Activated CD8-positive, alpha-beta memory T cell treated with anti-CD3 and anti-CD28 coated beads, Interleukin-2, amount 50 U/mL, for 4 hours (primary cell): ENCODE measurements at places on chromosomes 7 and 10.
A peak's percentile ranks its signal among the peaks of the same experiment; 100 is the strongest.

DNA sequence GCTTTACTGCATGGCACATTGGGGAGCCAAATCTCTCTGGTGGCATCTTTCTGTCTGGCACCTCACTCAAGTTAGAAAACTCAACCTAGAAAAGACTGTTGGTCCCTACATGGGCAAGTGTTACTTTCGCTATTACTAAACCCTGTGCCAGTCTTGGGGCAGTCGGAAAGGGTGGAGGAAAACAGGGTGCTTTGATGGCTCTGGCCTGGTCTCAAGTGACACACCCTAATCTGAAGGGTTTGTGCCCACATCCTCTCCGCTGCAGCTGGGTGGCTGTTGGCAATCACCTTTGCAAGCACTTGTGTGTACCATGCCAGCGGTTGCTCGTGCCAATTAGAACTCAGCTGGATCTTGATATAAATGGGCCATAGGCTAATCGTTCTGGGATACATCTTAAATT lies 159.8 kb upstream of the ITGB1 start:
- peak; percentile 26 for DNase-seq

GRCh38 chr7:21383227-21384220 lies 44.4 kb upstream of the SP4 start:
- no peak for DNase-seq

DNA sequence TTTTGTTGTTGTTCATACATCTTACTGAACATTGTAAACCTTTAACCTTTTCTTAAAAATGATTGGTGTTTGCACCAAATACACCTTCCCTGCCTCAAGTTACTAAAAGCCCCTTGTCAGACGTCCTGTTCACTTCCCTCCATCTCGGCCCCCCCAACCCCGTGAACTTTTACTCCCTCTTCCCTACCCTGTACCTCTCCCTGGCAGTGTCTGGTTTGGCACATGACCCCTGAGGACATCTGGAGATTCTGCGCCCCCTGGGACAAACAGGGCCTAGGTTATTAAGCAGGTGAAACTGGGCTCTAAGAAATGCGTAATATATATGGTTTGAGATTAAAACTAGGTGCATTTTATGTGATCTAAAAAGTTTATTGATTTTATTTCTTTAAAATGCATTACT lies 1.4 kb downstream of the PPP2R2D start:
- DNase-seq, result no peak

DNA sequence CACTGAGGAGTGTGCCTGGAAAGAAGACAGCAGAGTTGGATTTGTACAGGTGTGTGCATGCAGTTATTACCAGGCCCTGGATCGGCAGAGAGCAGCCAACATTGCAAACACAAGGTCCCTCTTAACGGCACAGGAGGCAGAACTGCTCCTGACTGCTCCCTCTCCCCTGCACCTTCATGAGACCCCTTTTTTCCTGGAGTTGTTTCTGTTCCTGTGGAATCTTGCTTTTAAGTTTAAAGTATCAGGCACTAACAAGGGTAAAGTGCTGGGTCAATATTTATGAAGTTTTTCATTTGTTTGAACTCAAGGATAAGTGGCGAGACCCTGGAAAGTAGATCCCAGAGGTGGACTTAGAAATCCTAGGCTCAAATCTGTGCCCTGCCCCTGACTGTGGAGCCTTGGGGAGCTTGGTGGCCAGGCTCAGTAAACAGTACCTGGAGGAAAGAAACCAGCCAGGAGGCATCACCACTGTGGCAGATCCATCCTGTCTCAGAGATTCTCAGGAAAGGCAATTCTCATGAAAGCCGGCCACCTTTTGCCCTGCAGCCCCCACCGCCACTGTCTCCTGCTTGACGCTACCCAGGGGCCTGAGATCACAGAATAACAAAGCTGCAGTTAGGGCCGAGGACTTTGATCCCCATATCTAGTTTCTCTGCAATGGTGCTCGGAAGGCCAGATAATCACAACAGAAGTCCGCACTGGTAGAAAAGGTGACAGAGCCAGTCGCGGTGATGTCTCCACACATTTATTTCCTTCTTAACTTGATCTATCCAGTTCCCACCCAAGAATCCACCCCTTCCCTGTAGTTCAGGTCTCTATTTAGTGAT lies 36.7 kb downstream of the DDC start:
- DNase-seq, result no peak

DNA sequence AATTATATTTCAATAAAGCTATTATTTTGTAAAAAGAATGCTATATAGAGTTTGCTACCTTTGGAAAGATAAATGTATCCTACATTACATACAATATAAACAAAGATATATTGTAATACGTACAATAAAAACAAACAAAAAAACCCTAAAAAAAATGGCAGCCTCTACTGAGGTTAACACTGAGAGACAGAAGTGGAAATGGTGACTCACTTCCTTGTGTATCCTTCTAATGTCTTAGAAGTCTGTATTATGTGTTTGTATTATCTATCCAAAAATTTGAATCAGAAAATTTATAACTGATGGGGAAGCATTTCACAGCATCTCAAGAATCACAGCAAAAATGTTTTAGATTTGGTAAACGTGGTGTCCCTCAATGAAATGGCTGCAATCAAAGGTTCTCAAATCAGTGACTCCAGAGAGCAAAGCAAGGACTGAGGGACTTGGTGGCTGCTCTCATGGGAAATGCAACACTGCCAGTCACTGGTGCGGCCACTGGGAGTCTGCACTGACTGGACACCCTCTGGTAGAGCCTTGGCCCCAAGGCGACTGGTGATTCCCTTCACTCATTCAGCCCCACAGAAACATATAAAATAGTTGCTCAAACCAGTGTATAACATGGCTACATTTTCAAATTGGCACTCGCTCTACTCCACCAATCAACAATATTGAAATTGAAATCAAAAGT lies 53.8 kb downstream of the PANK1 start:
- no peak for DNase-seq

DNA sequence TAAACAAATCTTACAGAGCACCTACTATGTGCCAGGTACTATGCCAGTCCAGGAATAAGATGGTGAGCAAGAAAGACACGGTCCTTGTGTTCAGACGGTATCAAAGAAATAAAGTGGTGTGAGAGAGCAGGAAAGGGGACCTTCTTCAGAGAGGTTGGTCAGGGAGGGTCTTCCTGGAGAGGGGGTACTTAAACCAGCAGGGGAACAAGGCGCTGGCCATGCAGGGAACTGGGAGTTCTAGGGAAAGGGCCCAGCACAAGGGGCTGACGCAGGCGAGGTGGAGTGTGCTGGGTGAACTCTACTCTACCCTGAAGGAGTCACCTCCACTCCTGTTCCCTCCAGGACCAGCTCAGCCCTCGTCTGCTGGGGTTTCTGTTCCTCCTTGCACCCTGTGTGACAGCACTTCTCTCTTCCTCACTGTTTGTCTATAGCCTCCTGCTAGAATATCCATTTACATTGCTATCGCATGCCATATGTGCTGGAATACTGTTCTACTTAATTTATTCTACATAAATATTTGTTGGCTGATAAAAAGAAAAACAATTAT lies 73.5 kb downstream of the AOAH start:
- no peak for DNase-seq

GRCh38 chr10:48343921-48344598 lies 37.6 kb downstream of the MAPK8 start:
- DNase-seq, result no peak

- DNase-seq, result no peak
Measured at GRCh38 chr7:107233-107632, 85.1 kb upstream of the FAM20C start.

GRCh38 chr7:132255115-132255797 lies 321.0 kb downstream of the PLXNA4 start:
- DNase-seq, result no peak

DNA sequence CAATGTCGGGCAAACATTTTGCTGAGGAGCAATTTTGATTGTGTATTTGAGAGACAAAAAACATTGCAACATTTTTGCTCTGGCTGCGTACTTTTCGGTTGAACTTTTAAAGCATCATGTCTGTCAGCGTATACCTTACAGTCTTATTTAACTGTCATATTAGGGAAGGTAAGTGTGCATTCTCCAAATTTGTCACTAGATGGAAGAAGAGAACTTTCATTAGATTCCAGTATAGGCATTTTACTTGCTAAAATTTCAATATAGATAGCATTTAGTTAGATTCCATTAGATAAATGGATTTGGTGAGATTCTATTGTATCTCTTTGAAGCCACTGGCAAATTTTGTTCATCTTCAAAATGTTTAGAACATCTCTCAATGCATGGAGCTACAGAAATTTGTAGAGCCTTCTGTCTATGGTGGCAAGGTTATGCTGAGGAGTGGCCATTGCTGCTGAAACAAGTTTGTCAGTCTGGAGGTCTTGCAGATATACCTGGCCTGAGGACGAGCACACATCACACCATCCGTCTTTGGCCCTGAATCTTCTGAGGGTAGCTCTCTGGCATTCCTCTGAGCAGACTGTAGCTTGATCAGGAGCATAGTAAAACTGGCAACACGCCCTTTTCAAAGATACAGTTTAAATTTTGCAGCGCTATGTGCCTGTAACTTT lies 437.5 kb upstream of the MBL2 start:
- no peak for DNase-seq

DNA sequence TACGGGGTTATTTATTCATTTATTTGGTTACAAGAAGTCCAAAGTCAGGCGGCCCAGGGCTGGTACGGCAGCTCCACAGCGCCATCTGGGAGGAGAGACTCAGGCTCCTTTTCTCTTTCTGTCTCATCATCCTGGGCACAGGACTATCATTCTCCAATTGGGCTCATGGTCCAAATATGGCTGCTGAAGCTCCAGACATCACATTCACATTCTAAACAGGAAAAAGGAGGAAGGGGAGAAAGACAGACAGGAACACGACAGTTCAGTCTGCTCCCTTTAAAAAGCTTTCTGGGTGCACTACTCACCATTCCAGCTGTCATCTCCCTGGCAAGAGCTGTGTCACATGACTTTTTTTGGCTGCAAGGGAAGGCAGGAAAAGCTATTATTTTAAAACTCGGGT lies 74.4 kb upstream of the PDZD8 start:
- no peak for DNase-seq

GRCh38 chr10:74290708-74291107 lies 139.7 kb downstream of the ADK start:
- no peak for DNase-seq

- DNase-seq, result no peak
Measured at GRCh38 chr7:85125651-85126131, 61.2 kb downstream of the SEMA3D start.

DNA sequence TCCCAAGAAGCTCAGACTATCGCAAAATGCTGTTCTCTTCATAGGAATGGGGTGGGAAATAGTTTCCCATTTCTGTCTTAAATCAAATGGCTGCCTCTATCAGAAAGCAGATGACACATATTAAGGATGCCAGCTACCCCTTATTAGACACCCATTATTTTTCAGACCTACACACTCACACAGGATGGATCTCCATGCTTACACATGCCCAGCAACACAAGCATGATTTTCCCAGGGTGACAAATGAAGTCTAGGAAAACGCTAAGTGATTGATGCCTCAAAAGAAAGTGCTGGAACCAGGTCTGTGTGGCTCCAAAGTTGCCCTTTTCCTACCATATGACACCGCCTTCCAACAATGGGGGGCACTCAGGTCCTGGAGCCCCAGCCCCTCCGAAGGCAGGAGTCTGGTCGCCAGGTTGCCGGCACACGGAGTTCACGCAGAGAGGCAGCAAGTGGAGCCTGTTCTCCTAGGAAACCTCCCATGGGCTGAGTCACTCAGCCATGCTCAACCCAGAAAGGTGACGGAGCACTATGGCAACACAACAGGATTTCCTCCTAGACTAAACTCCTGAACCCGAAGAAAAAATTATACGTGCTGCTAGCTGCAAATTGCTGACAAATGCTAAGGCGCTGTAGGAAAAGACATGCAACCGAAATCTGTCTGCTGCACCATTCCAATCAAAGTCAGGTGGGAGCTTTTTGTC lies 19.8 kb downstream of the VOPP1 start:
- no peak for DNase-seq
